SW 1271 (cell line): ENCODE measurements at places on chromosomes 4 and X.
A peak's percentile ranks its signal among the peaks of the same experiment; 100 is the strongest.

GRCh38 chrX:148763896-148764295 is 263.5 kb downstream of the AFF2 start:
- DNase-seq, result no peak

- DNase-seq, result no peak
Measured at GRCh38 chr4:2929469-2929868, 33.7 kb downstream of the NOP14 start.

DNA sequence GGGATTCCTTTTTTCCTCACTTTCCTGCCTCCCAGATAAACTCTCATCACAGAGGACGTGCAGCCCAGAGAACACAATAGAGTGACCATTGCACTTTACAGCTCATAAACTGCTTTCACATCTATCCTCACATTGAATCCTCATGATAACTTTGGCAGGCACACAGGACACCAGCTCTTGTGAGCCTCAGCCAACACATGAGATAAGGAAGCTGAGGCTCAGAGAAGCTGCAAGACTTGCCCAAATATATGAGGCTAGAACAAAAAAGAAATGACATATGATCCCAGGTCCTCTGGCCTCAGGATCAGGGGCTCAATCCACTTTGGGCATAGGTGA is 85.0 kb upstream of the CPEB2 start:
- DNase-seq, result no peak

DNA sequence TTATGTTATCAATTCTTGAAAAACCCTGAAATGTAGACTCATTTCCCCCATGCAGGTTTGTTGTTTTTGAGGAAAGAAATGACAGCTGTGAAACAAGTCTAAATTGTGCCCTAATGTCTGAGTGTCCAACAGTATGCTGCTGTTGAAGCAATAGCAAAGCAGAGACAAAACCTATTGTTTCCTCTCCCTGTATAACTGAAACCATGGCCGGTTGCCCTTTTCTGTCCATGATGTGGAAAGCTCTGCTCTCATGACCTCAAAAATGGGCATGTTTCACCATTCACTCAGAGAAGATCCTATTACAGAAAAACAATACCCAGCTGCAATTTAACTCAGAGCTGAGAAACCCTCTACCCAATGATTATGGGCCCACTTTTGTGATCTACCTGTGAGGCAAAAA is 312.6 kb upstream of the FTHL17 start:
- no peak for DNase-seq

GRCh38 chr4:153523941-153524386 is 57.8 kb downstream of the TMEM131L start:
- no peak for DNase-seq

DNA sequence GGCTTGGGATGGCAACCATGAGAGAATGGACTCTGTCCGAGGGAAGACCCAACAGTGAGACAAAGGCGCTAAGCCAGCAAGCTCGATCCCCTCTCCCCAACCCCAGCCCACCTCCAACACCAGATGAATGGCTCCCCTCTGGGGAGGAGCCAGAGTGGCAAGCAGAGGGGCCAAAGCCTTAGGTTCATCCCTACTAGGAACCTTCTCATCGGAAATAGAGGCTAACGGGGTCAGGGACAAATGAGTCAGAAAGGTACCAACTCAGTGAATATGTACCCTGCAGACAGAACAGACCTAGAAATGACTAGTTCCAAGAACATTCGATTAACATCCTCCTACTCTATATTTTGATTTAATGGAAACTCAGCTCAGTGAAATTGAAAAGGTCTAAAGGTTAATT is 73.9 kb downstream of the NSG1 start:
- DNase-seq, result no peak

DNA sequence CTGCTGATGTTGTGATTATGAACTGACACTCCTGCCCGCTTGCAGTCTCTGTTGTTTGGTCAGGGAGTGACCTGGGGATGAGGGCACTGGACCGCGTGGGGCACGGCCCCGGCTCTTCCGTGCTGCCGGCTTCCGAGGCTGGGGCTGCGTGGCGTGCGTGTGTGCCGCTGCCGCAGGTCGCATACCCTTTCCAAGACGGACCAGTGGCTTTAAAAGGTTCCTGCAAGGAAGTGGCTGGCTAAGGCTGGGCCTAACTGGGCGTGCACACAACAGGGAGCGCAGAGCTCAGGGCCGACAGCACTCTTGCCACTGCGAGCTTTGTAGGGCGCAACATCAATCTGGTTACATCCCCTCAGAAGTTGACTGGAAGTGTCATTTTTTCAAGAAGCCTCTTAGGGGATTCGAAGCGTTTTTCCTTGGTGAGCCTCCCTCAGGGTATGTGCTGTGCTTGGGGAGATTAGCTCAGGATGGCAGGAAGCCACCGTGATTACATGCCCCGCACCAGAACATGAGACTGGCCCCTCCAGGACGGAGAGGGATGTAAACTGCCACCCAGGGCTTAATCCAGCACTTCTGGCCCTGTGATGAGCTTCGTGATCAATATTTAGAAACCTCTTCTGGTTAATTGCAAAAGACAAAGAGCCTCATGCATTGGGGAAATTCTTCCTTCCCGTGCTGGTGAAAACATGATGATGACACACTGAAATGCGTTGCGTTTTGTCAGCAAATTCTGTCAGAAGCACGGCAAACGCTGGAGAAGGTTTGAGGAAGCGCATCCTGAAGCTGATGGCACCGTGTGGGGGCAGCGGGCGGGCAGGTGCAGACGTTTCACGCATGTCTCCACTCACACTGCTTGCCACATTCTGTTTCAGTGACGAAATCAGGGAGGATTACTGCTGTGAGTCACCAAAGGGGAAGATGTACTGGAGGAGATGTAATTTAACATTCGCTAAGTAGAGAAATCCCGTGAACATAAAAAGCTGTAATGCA is 11.1 kb downstream of the MAEA start:
- peak; percentile 31 for DNase-seq

DNA sequence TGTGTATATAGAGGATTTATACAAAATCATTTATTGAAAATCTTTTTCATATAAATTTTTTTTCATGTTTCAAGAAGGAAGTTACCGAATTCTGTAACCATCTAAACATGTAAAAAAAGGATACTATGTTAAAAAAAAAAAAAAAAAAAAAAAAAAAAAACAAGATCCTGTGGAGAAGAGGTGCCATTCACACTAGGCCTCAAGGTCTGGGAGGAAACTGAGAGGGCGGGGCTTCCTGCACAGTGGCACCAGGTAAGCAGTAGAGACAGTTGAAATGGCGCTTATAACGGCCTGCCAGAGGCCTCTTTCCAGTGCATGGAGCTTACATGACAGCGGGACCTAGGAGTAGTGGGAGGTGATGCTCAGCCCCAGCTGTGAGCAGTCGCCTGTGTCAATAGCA is 17.5 kb downstream of the TRAPPC2 start:
- no peak for DNase-seq

DNA sequence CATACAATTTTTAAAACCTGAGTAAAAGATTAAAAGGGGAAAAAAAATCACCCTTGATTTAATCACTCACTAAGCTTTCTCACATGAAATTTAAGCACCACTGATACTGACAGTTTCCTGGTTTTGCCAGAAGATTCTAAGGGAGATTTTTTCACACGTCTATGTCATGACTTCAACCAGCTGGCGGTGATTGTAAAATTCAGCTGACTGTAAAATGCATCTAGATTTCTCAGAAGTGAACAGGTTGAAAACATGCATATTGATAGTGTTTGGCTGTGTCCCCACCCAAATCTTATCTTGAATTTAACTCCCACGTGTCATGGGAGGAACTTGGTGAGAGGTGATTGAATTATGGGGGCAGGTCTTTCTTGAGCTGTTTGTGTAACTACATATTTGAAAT is 566.8 kb downstream of the PCDH18 start:
- DNase-seq, result no peak

DNA sequence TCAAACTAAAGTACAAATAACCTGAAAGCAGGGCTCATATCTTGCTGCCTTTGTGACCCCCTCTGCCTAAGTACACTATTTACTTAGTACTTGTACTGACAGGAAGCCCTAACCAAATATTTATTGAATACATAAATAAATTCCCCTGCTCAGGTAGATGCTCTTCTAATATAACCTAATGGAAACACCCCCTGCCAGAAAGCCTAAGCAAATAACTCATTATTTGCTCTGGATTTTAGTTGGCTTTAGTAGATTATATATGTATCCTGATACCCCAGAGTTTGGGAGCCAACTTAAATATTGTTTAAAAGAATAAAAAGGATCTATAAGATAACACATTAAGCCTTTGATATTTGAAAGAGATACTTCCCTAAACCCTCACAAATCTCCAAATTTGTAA is 318.2 kb downstream of the PPP1R2C start:
- no peak for DNase-seq

DNA sequence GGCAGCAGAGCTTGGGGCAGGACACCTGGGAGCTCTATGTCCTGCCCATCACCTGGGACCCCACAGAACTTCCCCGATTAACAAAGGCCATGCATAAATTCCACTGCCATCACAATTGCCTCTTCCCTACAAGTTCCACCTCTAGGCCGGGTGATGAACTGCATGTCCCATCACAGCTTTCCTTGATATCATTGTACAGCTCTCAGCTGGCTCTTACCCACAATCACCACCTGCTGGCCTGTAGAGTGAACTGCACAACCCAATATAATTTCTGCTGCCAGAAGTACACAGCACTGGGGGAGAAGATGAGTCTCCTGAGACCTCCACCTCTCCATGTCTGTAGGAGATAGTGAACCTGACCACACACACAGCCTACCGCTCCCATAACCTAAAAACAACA is 285.0 kb upstream of the AADAT start:
- DNase-seq, result no peak

GRCh38 chr4:9800848-9801247 is 19.4 kb downstream of the DRD5 start:
- no peak for DNase-seq

- peak; percentile 31 for DNase-seq
Measured at GRCh38 chr4:23822181-23822580, 67.7 kb downstream of the PPARGC1A start.

DNA sequence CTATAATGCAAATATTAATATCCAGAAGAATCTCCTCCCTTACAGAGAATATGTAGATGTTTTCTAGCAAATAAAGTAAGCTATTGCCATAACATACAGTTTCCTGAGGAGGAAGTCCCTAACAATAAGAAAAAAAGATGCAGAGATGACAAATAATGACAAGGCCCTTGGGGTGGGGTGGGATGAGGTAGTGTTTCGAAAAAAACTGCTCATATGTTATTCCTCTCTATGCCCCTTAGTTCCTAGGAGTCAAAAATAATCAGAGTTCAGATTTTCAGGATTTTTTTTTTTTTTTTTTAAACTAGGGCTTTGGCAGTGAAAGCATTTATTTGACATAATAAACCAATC is 99.0 kb downstream of the ZAR1 start:
- DNase-seq, result no peak

DNA sequence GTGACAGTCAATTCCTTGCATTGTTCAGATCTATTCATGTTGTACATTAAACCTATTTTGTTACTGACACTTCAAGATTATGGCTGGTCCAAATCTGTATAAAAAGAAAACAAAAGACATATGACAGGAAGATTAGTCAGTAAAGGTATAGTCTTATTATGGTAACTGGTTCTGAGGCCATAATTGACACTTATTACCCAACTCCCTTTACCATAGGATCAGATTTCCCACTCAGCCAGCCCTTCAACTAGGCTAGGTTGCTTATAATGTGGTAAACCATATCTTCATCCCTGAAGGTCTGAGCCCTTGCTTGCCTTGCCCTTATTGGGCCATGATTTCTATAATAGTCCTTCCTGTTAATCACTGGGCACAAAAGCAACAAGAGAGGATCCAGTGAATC is 289.6 kb downstream of the CXXC4 start:
- no peak for DNase-seq

DNA sequence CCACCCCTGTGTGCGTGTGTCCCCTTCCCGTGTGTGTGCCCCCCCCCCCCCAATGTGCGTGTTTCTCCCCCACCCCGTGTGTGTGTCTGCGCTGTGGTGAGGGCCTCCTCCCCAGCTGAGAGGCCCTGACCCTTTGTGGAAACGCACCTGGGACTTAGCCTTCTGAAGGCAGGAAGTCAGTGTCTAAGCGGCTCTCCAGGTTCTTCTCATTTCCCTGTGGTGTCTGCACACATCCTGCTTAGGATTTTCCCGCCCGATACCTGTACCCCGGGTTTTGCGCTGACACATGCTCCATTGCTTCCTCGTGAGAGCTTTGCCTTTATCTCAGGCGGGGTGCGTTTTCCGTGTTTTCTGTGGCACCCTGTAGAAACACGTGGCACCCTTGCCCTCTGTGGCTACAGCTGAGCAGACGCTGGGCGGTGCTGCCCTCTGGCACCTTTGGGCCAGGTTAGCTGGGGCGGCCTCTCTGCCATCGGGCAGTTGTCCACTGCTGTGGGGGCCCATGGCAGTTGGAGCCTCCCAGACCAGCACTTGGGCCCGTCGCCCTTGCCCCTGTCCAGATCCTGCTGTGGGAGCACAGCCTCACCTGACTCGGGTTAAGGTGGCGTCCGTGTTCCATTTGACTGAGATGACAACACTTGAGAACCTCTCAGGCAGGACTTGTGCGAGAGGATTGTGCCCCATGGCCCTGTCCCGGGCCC is 26.3 kb downstream of the MAEA start:
- no peak for DNase-seq

GRCh38 chr4:128830906-128831503 is 21.5 kb downstream of the JADE1 start:
- no peak for DNase-seq

- no peak for DNase-seq
Measured at GRCh38 chrX:69510137-69510715, 6.1 kb downstream of the NALF2 start.

GRCh38 chrX:131366407-131366806 is 77.3 kb upstream of the IGSF1 start:
- DNase-seq, result no peak

DNA sequence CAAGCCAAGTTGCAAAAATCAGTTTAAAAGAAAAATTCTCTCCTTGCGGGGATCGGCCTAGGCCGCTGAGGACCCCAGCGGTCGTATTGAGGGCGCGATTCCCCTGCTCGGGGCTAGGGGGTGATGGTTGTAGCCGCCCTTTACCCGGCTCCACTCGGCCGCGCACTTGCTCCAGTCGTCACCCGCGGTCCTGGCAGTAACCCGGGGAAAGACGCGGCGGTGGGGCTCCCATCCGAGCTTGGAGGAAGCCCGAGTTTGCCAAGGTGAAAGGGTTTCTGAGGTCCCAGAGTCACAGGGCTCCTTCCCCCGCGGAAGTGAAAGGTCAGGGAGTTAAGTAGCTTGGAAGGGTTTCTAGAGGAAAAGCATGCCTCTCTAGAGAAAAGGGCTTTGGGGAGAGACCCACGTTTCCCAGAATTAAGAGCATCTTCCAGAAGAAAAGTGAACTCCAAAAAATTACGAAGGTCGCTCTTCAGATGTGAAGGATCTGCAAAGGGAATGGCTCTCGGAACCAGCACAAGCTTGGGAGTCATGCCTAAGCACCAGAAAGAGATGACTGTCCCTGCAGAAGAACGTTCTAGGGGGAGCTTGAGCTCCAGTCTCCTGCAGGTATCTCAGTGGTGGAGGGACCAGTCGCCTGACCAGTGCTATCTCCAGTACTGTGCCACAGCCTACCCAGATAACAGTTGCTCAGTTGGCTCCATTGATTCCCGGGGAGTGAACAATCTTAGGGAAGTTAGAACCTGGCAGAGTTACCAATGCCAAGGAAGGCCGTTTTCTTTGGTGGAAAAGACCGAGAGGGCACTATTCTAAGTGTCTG is 875 bp downstream of the LAP3 start:
- DNase-seq, result peak; percentile 19

GRCh38 chrX:8345473-8345872 is 119.2 kb upstream of the VCX3B start:
- DNase-seq, result no peak
